ENCODE measurements at places on chromosomes 12 and 14.

GRCh38 chr14:99327458-99328250 is 55.7 kb upstream of the BCL11B start:
- DNase-seq = no peak

DNA sequence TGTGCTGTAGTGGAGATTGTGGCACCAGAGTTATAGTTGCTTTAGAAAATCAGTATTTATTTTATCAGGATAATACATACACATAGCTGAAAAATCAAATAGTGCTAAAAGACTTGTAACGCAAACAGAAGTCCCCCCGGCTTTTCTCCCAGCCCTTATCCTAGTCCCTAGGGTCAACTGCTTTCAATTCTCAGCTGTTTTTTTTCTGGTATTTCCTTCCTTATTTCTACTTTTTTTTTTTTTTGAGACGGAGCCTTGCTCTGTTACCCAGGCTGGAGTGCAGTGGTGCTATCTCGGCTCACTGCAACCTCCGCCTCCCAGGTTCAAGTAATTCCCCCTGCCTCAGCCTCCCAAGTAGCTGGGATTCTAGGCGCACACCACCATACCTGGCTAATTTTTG is 8.4 kb upstream of the CTDSP2 start:
- DNase-seq = no peak

- DNase-seq = peak; percentile 60
Observed at GRCh38 chr14:67240168-67240932, 885 bp upstream of the PALS1 start.

DNA sequence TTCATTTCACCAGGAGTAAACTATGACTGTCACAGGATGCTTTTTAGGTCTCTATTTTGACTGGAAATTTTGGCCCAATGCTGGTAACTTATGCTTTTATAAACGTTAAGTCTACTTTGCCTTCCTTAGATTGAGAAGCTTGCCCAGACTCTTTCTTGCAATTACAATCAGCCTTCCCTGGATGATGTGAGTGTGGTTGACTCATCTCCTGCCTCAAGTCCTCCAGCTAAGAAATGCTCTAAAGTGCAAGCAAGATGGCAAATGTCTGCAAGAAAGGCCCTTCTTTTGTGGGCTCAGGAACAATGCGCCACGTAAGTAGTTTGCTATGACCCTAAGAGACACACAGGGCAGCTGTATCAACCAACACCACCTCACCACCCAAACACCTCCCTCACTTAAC is 96.9 kb downstream of the SYNE2 start:
- no peak for DNase-seq

- no peak for DNase-seq
Observed at GRCh38 chr12:105928436-105928835, 210.3 kb downstream of the NUAK1 start.

DNA sequence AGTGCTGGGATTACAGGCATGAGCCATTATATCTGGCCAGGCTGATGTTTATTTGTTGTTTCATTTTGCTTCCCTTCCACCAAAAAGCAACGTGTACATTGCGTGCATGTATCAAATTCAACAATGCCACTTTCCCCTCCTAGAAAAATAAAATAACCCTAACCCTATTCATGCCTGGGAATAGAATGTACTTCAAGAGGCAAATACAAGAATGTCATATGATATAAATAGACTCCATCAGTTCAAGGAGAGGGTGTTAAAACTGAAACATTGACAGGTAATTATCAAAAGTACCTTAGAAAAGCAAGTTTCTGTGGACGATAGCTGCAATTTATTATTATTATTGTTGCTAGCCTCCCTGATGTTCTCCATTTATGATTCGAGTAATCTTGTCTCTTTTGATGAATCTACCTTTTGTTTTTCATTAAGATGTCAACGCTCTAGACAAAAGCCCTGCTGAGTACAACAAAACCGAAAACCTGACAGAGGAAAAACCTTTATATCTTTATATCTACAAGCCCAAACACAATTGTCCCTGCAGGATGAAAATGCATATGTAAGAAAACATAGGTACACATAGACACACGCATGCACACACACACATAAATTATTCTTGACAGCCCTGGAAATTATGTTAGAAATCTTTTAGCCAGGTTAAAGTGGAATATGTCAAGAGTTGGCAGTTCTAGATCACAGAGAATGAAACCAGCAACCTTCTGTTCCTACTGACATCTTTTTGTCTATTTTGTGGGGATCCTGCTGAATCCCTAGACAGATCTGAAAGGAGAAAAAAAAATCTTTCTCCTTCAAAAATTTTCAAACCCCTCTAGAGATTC is 98.9 kb downstream of the BTG1 start:
- DNase-seq = no peak

DNA sequence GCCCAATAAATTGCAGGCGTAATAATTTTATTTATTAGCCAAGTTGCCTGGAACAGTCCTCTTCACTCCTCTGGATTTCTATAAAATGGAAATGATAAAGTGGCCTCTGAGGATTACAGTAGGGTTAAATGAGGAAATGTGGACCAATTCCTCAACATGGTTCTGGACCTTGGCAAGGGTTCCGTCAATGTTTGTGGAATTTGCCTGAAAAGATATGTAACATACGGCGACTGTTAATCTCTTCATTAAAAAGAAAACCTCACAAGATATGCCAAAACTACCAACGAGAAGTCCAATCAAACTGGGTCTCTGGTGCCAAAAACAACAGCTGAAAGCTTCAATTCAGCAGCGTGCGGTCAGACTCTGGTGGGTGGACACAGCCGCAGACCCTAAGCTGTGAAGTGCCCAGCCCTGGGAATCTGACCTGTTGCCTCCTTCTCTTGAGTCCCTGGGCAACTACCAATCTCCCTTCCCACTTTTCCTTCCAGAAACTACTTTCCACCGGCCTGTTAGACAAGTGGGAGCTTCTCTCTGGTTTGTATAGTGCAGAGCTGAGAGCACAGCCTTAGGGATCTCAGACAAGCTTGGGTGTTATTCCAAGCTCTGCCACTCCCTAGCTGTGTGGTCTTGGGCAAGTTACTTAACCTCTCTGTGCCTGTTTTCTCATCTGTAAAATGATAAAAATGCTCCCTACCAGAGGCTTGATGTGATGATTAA is 190.5 kb upstream of the GSC start:
- no peak for DNase-seq

DNA sequence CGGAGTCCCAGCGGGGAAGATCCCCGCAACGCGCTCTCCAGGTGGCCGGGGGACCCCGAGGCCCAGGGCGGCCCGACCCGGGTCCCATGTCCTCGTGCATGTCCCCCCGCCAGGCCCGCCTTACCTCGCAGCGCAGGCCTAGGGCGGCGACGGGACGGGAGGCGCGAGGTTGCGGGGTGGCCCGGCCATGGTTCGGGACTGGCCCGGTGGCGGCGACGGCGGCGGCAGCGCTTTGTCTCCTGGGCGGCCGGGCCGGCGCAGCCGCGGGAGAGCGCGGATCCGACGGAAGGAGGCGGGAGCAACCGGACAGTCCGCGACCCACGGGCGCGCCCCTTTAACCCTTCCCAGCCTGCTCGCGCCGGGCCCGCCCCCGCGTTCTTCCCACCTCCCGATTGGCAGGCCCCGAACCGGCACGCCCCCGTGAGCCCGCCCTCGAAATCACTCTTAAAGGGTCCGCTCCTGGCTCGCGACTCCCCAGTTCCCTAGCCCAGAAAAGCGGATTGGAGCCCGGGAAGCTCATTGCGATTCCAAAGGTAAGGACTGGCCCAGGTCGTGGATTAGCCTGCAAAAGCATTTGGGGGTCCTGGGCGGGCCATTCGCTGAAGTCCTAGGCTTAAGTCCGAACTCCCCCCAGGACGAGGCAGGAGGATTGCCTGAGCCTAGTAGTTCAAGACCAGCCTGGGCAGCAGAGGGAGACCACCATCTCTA is at the start of gene PHETA1:
Gene PHETA1, minus strand, starts transcription at position 308 of the 708 bp plus-strand sequence. CDS start 5,668 bp downstream, outside the sequence.
- DNase-seq = peak; percentile 88

GRCh38 chr14:75610834-75611233 is 32.4 kb downstream of the FLVCR2 start:
- no peak for DNase-seq

DNA sequence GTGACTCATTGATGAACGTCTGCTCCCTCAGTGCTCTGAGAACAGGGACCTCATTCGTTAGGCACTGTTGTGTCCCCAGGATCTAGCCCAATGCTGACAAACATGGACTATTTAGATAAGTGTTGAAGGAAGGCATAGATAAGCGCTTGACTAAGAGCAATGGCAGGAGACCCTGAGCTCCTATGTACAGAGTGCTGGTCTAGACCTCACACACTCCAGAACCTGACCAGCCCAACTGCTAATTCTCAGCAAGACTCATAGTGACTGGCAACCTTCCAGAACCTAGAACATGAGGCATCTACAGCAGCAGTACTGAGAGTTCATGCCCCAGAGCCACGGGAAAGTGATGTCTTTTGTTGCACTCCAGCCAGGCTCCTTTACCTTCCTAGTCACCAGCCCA is 69.2 kb downstream of the CRACR2A start:
- DNase-seq = no peak

Data from activated naive CD4-positive, alpha-beta T cell treated with anti-CD3 and anti-CD28 coated beads, Interleukin-2, amount 10 ng/mL, durations not matched to agents 7 days and 5 days (primary cell).